ENCODE measurements at places on chromosomes 5 and 9.

GRCh38 chr5:21765406-21765805 lies 1087.7 kb downstream of the CDH12 start:
- DNase-seq, result no peak

- no peak for DNase-seq
Observed at GRCh38 chr5:124736082-124736804, 10.2 kb downstream of the ZNF608 start.

- DNase-seq, result no peak
Observed at GRCh38 chr5:140051950-140052349, 8.9 kb upstream of the NRG2 start.

DNA sequence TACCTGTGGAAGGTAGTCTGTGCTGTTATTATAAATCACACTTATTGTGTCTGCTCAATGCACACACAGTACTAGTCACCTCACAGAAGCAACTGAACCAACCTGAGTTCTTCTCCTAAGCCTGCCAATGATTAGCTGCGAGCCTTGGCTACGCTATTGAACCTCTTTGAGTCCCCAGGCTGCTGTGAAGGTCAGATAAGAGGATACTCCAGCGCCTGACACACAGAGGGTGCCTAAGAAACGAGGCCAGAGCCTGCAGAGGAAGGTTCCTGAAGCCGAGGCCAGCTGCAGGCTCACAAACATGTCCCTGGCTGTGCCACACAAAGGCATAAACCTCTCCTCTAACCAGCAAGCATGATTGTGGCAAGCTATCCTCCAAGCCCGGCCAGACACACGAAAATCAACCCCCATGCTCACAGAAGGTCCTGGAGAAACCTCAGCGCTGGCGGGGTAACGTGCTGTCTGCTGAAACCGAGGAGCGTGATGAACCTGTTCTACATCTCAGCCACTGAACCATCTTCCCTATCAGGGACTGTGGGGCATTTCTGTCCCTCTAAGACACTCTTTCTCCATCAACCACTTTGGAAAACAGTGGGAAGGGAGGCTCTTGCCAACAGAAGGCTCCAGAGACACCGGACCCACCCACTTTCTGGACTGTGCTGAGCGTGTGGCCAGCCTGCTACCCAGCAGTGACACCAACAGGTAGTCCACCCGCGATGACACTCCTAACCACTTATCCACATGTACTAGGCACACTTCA lies 53.2 kb upstream of the SLC25A51 start:
- no peak for DNase-seq

DNA sequence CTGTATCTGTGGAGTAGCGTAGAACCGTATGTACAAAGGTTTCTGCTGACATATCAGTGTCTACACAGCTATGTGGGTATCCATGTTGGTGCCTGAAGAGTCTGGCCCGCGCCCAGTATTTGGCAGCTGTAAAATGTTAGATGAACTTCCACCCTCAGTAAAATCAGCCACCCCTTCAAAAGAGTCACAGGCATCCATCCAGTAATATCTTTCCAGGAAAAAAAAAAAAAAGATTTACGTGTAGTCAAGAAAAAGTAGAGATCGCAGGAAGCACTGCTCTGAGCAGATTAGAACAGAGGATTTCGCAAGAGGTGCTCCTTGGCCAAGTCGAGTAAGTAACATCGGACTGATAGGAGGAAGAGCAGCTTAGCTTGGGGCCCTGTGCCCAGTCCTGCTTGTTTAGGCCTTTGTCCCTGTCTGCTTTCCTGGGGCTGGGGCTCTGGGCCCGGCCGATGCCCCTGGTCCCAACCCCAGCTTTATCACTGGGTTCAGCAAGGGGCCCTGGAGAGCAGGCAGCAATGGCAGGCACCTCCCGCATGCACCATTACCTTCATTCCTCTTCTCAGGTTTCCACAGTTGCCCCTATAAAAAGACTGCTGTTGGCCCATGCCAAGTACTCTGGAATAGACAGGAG lies 21.2 kb downstream of the DAPK1 start:
- no peak for DNase-seq

DNA sequence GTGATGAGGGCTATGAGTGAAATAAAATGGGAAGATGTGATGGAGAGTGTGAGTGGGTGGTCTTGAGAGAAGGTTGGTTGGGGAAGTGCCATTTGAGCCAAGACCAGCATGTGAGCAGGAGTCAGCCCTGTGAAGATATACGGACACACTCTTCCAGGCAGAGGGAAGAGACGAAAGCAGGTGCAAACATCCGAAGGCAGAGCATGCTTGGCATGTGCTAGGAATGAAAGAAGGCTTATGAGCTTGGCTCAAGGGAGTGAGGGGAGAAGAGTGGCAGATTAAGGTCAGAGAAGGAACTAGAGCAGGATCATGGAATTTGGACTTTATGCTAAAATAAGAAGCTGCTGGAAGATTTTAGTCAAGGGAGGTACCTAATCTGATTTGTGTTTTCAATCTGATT lies 23.6 kb upstream of the CCDC112 start:
- no peak for DNase-seq

GRCh38 chr9:20865347-20865746 lies 166.1 kb downstream of the HACD4 start:
- DNase-seq, result no peak

DNA sequence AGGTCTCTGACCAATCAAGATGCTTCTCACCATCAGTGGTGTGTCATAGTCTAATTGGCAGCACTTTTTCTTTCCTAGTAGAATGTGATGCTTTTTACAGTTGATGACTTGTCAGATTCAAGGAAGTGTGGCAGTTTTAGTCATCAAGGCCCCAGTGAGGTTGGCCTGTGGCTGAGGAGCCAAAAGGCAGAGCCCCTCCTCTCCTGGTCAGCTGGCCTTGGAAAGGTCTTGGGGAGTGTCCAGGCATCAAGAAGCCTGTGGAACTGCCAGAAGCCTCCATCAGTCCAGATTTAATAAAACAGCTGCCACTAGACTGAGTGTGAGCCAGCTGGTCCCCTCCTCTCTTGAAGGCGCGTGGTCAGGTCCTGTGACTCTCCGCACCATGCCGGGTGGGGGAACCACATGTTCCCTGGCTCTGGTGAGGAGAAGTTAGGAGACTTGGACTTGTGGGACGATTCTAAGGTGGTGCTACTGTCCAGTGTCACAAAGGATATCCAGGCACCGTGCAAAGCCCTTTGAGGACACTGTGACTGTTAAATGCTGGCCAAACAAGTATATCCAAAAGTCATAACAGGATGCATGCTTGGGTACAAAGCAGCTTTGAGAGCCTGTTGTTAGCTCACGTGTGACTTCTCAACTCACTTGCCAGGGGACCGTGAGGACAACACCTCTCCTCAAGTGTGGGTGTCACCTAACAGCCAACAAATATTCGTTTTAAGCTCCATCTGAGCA lies 6.1 kb upstream of the ANGPTL2 start:
- no peak for DNase-seq

GRCh38 chr5:79561525-79561893 lies 47.6 kb upstream of the HOMER1 start:
- peak; percentile 53 for DNase-seq

- DNase-seq, result no peak
Observed at GRCh38 chr9:133964463-133964862, 27.7 kb downstream of the VAV2 start.

DNA sequence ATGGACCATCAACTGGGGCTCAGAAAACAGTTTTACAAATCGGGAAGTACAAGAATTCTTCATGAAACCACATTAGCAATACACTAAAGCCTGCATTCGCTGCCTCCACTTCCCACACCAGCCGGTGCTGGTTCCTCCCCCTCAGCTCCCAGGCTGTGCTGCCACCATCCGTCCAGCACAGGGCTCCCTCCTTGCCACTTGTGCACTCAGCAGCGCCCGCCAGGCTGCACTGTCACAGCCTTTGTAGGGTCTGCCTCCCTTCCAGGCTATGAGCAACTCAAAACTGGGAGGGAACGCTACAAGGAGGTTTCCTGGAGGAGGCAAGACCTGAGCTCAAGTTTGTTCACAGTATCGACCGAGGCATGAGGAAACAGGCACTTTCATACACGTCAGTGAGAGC lies 7.7 kb downstream of the MAPK9 start:
- DNase-seq, result no peak

GRCh38 chr5:170302653-170303501 lies 5.3 kb upstream of the LCP2 start:
- DNase-seq, result peak; percentile 55

DNA sequence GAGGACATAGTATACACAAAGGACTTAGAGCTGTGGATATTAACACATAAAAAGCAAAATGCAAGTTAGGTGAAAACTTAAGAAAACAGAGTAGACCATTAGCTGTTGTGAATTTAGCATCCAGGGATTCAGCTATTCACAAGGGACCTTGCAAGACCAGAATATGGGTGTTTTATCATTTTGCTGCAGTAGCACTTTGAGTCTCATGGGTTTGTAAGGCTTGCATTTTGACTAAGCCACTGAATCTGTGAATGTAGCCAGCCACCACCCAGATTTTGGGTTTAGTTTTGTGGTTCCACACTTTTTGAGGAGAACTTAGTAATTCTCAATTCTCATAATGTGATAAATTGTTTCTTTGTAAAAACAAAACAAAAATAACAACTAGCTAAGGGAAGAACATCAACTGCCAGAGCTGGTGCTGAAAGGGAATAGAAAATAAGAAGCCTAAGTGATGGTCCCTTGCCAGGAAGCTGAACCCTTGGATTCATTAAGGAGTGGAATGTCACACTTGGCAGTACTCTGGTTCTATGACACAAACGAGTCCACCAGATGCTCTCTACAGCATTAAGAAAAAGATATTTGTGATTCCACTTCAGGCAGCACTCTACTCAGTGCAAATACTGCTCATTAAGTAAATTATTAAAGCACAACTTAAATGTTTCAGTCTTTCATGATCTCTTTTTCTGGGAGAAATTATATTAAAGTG lies 557.4 kb upstream of the ZNF462 start:
- no peak for DNase-seq

DNA sequence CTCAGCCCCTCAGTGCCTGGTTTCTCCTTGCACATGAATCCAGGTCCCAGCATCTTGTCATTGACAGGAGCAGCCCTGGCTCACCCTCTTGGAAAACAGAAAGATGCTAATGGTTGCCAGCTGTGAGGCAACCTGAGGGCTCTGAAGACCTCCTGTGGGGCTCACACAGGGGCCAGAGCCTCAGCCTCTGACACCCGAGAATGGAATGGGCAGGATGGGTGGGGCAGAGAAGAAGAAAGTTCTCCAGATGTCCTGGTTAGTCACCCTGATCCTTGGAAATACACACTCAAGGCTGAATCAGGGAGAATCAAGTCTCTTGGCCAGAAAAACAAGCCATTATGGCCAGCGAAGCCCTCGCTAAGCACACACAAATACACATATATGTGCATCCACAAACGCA lies 32.3 kb upstream of the SPATA31E1 start:
- no peak for DNase-seq

GRCh38 chr5:95846554-95847260 lies 24.2 kb upstream of the GLRX start:
- DNase-seq, result peak; percentile 54

- no peak for DNase-seq
Observed at GRCh38 chr9:13719446-13719845, 440.0 kb upstream of the MPDZ start.

DNA sequence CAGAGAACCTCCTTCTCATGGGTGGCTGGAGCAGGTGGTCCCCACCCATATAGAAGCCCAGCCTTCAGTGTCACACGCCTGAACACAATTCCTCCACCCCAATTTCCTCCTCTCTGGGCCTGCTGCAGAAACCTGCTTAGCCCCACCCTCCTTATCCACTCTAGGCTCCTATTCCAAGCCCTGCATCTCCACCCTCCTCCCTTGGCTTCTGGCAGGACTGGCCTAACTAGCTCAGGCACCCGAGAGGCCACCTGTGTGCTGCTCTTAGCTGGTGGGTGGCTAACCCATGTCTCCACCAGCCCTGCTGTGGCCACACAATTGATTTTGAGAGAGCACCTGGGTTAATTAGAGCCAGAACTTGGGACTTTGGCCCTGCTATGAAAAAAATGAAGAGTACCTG lies 77.3 kb upstream of the ATP10B start:
- DNase-seq, result no peak

GRCh38 chr9:135226369-135227050 lies 139.0 kb downstream of the OLFM1 start:
- no peak for DNase-seq

- no peak for DNase-seq
Observed at GRCh38 chr5:45692481-45692880, 3.7 kb downstream of the HCN1 start.

DNA sequence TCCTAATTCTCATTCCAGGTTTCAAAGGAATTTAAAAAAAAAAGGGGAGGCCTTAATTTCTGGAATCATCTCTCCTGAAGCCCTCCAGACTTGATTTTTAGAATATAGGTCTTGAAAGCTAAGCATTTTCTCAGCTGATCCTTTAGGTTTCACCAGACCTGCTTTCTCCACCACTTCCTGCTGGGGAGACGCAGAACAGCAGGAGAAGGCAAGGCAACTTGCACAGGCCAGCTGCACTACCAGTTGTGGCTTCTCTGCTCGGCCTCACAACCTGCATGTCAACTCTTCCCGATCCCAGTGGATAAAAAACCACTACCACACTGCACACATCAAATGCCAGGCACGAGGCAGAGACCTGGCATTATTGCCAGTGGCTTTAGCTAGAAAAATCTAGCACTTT lies 119.8 kb downstream of the SIL1 start:
- DNase-seq, result no peak

DNA sequence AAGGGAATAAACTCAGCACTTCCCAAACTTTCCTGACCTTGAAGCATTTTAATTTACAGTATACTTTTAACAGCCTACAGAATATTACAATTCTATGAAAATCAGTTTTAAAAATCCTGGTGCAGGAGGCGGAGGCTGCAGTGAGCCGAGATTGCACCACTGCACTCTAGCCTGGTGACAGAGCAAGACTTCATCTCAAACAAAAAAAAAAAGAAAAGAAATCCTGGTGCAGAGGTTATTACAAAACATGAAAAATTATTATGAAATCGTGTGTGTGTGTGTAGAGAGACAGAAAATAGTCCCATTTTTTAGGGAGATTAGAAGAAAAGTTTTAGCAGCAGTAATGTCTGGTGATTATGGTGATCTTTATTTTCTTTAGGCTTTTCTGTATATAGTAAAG lies 26.9 kb downstream of the GOLPH3 start:
- no peak for DNase-seq

- peak; percentile 0 for DNase-seq
Observed at GRCh38 chr9:93676310-93677047, 100.1 kb downstream of the PHF2 start.

- DNase-seq, result no peak
Observed at GRCh38 chr5:130651440-130651839, 513.6 kb downstream of the HINT1 start.

GRCh38 chr9:2727966-2728613 lies 10.8 kb downstream of the KCNV2 start:
- no peak for DNase-seq

DNA sequence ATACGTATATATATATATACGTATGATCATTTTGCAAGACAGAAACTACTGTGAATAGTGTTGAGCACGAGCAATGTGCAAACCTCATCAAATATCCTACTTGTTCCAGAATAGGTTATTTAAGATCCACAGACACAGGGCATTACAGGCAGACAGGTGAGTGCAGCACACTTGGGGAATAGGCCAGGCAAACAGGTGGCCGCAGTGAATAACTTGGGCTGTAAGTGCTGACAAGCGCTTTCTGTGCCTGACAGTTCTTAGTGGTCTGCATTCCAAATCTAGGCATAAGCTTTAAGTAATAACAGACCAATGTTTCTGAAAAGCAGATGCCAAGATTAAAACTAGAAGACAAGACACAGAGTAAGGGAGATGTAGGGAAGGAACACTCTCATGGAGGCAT lies 77.9 kb downstream of the LHFPL2 start:
- DNase-seq, result no peak
